ENCODE measurements at places on chromosomes 4 and X.

GRCh38 chrX:104510801-104511200, 55.2 kb upstream of the IL1RAPL2 start:
- no peak for DNase-seq

- DNase-seq: no peak
Measured at GRCh38 chrX:12007881-12008280, 130.4 kb upstream of the FRMPD4 start.

DNA sequence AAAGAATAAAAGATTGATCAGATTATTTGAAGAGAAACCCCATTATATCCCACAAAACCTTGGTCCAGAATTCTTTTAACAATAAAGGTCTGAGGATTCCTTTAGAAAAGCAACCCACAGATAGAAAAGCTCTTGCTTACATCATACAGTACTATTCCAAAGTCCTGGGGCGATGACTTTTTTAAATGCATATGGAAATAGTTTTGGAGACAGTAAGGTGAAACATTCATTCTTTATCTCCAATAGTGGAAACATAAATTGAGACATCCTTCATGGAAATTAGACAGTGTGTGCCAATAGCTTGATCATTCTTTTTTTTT, 85.7 kb upstream of the UCP1 start:
- no peak for DNase-seq

DNA sequence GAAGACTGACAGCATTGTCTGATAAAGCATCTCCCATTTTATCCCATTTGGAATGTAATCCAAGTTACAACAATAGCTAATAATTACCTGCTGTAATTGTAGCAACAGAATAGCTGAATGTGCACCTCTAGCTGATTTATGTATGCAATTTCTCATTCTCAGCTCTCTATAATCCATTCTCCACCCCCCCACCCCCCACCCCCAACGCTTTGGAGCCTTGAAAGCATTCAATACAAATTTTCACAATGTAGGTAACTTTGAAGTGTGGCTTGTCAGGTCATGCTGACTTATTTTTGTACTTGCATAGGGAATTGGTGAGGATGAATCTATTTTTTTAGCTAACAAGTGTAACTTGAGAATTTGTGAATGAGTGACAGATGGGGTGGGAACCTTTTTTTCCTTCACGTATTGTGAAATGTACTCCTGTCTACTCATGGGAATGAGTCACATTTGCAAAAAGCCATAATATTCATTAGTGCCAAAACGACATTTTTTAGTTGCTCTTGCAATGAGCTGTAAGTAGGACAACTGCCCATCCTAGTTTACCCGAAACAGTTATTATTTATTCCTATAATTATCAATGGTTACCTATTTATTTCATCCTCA, 159.3 kb downstream of the PALLD start:
- DNase-seq: no peak

DNA sequence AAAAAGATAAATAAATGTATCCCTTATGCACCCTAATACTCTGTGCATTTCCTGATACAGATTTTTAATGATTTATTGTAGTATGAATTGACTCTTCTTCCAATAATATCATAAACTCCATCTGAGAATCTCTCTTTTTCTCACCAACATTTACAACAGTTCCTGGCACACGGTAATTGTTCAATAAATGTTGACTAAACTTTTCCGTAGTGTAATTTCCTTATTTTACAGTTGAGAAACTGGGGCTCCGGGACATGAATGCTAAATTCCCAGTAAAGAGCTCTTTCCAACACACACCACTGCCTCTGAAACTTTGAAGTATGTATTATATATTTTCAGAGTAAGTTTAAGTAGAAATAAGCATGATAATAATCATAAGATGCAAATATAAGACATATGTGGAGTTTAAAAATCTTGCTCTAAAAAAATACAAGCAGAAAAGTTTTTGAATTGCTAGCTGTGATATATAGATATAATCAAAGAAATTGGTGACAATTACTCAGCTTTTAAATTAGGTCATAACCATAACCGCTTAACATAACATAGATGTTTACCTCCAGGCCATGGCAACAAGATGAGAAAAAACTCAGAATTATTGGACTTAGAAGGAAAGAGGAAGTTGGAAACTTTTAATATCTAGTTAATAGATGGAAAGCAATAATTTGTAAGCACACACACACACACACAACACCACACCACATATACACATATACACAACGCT, 28.2 kb upstream of the ANTXR2 start:
- DNase-seq: no peak

- DNase-seq: no peak
Measured at GRCh38 chr4:84750260-84750959, 167.5 kb downstream of the CDS1 start.

DNA sequence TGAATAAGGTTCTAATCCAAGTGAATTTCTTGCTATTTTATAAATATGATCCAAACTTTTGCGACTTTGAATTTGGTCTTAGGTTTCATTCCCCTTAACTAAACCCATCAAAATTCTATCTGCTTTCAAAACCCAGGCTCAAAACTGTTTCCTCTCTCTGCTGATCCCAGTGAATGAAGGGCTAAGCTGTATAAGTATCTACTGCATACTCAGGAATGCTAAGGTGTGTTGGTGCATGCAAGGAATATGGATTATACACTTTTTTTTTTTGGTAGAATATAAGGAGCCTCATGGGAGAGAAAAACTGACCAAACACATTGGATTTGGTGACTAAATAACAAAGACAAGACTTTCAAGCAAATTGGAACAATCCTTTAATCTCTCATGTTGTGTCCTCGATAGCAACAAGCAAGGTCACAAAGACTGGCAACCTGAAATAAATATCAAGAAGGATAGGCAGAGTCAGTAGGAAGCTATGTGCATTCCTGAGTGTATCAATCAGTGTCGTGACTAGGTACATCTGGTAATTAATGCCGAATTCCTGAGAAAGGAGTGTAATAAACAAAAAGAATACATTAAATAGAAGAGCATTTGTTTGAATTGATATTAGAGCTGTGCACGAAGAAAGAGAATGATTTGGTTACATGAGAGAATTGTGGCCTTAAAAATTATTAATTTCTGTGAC, 74.3 kb upstream of the KCTD8 start:
- DNase-seq: no peak

GRCh38 chr4:39085891-39086290, 23.9 kb downstream of the KLHL5 start:
- DNase-seq: no peak

GRCh38 chr4:47791965-47792364, 45.9 kb downstream of the CORIN start:
- DNase-seq: no peak

DNA sequence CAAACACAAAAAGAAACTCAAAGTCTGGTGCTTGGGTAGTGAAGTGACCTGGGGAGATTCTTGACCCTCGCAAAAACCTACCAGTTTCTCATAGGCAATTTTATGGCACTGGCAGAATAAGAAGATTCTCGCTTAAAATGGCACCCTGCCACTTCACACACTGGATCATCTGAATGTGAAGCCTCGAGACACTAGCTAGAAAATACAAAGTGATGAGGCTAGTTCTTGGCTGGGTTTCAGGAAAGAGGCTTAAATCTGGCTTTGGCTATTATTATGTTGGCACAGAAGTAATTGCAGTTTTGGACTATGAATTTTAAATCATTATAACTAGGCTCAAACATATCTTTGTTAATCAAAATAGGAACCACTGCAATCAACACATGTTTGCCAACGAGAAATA, 634.7 kb upstream of the BOD1L1 start:
- DNase-seq: no peak

DNA sequence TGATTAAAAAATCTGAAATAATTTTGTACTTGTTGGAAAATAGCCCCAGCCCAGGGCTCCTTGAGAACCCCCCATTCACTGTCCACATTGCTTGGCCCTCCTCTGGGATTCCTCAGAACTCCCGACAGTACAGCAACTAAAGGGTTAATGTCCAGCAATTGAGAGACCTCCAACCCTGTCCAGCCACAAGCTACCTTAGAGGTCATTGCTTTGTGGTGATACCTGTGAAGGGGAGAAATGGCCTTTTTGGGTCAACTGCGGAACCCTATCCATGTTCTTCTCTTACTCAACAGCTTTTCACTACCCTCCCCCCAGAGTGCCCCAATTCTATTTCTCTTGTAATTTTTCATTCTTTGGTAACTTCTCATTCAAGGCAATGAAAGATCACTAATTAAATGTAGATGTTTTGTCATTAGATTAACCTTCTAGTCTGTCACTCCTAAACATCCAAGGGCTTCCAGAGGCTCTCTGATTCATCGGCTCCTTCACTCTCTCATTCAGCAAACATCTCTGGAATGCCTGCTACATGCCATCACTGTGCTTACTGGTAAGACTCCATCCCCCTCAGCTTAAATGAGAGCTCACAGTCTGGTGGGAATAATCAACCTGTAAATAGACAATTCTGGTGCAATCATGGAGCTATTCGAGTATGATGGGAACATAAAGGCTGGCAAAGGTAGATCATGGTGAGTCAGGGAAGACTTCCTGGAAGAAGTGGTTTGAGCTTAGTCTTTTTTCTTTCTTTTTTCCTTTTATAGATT, 241.4 kb upstream of the PGRMC2 start:
- DNase-seq: no peak

GRCh38 chrX:44306356-44306755, 37.1 kb downstream of the EFHC2 start:
- DNase-seq: no peak

DNA sequence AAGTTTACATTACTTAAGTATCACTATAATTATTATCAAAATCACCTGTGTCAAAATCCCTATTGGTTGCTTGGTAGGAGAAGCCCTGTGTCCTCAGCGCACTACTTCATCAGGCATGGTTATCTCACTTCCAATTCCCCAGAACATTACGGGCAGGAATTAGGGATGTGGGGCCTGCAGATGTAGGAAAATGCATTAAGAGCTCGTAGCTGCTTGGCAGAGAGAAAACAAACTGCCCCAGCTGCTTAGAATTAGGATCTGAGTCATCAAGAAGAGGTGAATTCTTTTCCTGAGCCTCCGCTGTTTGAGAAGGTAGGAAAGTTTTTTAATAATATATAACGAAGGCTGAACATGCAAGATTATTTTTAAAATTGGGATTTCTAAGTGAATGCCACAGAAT, 31.1 kb upstream of the CLNK start:
- DNase-seq: no peak

DNA sequence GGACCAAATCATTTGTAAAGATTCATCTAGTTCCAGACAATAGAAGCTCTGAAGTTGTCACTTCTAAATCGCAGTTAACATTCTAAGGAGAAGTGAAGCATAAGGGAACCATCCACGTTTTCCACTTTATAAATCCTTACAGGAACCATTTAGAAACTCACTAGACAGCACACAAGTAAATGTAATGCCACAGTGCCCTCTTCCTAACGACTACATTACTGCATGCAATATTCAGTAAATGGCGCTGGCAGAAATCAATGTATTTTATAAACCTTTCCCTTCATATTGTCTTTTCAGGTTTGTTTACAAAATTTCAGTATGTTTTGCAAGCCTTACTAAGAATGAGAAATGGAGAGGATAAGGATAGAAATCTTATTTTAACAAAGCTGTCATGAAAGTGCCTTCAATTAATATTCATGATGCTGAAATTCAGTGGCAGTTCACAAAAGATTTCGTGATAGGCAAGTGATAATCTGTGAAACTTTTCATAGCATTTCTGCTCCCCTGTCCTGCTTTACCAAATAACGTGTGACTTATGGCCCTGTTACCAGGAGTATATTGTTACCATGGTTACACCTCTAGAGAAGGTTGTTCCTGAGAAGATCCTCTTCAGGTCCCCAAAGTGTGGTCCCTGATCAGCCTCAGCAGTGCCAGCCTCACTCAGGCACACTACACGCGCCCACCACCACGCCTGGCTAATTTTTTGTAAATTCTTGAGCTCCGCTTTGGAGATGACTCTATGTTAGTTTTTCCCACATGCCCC, 54.2 kb downstream of the TMA16 start:
- DNase-seq: no peak

DNA sequence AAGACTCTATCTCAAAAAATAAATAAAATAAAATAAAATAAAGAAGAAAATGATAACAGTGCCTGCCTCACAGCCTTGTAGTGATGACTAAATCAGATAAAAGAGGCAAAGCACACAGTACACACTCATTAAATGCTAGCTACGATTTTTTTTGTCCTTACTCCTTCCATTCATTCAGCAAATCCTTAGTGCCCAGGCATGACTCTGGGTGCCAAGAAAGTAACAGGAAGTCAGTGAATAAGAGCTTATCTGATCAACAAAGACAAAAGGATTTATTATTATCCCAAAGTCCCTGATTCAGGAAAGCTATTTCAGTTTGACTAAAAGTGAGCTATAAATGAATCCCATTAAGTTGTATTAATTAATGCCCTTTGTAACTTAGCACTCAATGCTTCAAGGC, 92.7 kb downstream of the SH3KBP1 start:
- no peak for DNase-seq

GRCh38 chr4:57602141-57602540, 492.0 kb upstream of the IGFBP7 start:
- DNase-seq: no peak

DNA sequence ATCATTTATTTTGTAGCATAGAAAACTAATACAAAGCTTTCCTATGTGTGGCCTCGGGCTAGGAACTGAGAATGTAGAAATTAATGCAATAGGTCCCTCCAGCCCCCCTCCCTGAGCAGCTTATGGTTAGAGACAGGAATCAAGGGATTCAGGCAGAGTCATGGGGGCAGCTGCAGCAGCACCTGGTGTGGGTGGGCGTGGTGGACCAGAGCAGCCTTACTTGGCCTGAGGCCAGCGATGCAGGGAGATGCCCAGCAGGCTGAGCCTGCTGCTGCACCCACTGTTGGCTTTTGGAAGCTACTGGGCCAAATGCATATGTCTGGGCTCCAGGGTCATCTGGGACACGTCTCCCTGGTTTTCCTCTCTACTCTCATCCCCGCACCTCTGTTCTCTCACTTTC, 74.0 kb downstream of the STK32B start:
- no peak for DNase-seq

GRCh38 chr4:156790866-156791265, 180.7 kb downstream of the PDGFC start:
- DNase-seq: no peak

- no peak for DNase-seq
Measured at GRCh38 chr4:63541828-63542227, 867.4 kb downstream of the TECRL start.

DNA sequence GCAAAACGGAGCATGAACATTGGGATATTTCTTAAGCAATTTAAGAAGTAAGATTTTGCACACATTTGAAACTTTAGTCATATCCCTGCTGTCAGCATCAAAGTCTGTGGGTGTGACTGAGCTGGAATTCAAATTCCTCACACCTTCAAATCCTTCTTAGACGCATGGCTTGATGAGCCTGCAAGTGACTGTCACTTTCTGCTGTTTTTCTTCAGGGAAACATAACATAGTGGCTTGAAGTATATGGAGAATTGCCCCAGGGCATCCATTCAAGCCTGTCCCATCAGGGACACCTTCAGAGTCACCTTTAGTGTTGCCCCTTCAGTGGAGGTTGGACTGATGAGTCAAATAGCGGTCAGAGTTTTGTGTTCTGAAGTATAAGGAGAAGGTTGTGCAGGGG, 17.4 kb downstream of the FHDC1 start:
- DNase-seq: no peak
